Mesothelial cell of epicardium (in vitro differentiated cells): ENCODE measurements at places on chromosomes 4 and X. TPM values are rescaled to one million over a fixed set of nuclear protein-coding genes. Genes with fewer than 3 reads are reported as not detected.

DNA sequence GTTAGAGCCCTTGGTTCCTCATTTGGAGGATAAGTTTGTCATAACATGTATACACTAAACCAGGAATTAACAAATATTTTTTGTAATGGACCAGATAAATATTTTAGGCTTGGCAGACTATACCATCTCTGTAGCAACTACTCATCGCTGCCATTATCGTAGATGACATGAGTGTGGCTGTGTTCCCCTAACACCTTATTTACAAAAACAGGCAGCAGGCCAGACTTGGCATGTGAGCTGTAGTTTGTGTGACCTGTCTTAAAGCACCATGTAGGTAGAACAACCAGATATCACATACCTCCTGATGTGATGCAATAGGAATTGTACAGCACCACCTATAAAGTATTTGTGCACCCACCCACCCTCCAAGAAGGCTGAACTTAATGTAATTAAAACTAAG lies 82.0 kb downstream of the RASGEF1B start:
- DNase-seq = no peak

DNA sequence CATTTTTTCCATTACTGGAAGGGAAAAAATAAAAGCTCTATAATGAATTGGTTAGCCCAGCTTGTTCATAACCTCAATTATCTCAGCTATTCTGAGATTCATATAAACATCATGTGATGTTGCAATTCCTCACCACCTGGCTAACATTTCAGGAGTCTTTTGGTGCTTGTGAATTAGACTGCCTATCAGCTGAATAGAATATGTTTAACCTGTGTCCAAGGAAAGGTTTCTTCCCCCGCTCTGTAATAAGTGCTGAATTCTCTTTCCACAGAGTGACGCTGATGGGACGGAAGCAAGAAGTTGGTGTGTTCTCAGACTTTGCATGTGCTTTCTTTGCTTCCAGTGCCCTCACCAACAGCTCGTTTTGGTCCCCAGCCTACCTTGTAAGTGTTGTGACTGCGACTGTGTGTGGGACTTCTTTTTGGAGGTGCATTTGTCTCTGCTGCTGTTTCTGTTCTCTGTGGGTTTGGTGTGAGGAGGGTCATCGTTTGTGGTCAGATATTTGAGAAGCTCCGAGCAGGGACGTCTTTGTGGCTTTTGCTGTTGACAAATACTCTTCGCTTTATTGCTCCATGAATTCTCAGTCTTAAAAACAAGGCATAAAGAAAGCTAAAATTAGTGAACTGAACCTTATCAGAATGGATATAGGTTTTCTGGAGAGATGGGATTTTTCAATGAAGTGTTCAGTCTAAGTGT lies 61.7 kb downstream of the PPARGC1A start:
- no peak for DNase-seq

GRCh38 chr4:139669890-139670289 lies 4.3 kb downstream of the MGST2 start:
- DNase-seq = no peak

DNA sequence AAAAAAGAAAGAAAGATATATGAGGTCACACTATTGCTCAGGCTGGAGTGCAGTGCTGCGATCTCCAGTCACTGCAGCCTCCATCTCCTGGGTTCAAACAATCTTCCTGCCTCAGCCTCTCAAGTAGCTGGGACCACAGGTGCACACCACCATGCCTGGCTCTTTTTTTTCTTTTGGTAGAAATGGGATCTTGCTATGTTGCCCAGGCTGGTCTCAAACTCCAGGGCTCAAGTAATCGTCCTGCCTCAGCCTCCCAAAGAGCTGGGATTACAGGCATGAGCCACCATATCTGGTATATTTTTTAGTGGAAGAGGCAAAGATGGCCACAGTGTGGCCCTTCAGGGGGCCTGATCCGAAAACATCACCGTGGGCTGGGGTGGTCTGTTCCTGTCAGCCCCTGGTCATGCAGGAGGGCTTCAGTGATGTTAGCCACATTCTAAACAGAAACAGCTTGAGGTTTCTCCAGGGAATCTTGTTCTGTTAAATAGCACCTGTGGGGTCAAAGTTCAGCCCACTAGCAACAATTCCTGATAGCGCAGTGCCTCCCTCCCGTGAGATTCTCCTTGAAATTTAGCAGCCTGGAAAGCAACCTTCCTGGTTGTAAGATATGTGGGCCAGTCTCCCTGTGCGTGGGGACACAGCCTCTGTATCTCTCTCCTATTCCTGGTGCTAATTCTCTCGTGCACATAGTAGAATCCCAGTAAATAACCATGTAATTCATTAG lies 7.3 kb upstream of the DHRSX start:
- no peak for DNase-seq

GRCh38 chr4:1049591-1049905 lies 38.1 kb downstream of the FGFRL1 start:
- DNase-seq = no peak

GRCh38 chr4:150256841-150257730 lies 178.8 kb downstream of the DCLK2 start:
- DNase-seq = no peak

DNA sequence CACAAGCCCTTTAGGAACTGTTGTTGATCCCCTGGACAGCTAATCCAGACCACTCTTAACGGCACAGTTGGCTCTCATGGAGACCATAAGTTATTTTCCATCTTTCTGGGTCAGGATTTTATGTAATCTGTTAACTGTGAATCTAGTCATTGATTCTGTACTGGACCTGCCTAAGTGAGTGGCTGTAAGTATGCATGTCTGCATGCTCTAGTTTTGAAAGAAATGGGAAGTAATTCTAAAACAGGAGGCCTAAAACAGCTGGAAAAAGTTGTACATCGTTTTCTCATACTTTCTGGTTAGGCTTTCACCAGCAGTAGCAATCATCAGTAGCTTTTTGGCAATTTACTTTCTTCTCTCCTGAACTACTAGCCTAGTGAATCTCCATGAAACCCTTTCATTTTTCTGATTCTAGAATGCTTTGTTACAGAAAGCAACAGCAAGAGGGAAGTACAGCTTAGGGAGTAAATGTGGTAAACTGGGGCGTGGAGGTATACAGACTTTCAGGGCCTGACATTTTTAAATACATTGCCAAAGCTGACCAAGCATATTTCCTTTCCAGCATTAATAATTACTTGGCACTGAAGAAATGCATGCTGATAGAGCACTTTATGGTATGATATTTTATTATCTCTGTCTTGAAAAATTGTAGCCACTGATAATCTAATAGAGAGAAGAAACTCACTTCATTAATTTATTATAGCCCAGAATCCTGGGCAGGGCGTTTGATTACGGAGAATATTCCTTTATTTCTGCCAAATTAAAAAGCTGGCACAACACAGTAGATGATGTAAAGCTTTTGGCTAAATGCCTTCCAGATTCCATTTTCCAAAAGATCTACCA lies 202.7 kb downstream of the BANK1 start:
- DNase-seq = no peak

TLR1 gene
- 0.77 to 1.2 TPM (median 0.82 TPM) in 3 replicates for total RNA-seq

DNA sequence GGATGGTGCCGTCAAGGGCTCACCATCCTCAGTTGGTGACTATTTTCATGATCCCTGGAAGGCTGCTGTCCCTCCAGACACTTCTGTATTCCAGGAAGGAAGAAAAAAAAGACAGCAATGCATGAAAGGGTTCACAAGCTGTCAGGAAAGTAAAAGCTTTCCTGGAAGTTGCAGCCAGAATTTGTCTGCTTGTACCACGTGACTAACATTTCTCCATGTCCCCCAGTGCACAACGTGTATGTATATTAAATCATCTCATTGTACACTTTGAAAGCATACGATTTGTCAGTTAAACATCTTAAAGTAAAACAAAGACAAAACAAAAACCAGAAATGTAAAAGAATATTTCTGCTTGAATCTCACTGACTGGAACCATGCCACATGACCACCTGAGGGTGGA lies 127.4 kb upstream of the CLNK start:
- DNase-seq = no peak

- DNase-seq = no peak
These were observed 315.5 kb upstream of the ADGRL3 start for GRCh38 chr4:60884587-60884986.

DNA sequence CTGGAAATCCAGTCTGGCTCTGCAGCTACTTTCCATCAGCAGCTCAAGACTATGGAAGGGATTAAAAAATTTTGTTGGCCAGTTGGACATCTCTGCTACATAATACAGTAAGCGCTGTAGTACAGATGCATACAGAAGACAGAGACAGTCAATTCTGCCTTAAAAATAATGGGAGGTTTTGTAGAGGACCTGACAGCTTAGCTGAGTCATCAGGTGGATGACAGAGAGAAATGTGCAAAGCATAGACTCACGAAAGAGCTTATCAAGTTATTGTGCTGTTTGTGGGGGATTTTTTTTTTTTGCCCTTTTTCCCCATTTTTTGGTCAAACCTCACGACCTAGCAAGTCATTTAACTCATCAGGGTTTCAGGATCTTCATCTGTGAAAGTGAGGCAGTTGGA lies 149.0 kb upstream of the SCML1 start:
- DNase-seq = no peak

DNA sequence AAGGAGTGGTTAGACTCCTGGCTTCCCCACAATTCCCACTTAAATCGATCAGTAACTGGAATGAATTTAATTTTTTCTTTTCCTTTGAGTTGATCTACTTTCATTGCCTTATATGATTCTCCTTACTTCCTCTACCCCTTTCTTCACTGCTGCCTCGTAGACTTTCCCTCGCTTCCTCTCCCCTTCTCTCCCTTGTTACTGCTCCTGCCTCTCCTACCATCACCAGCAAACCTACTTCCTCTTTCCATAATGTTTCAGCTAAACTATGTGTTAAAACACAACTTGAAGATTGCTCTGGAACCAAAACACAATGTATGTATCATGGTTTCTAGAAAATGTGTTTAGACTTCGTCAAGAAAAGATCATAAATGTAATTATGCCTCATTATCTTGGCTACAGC lies 132.0 kb upstream of the TET2 start:
- DNase-seq = no peak

DNA sequence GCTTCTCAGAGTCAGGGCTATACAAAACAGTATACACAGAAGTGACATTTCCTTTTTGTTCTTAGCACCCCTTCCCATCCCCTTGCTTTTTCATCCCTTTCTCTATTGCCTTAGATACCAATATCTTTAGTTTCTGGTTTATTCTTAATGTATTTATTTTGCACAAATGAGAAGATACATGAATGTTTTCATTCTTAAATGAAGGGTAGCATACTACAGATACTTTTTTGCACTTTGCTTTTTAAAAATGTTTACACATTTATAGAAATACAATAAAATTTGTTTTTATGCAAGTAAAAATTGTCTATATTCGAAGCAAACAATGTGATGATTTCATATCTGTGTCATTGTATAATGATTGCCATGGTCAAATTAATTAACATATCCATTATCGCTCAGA lies 33.1 kb downstream of the TSPAN7 start:
- no peak for DNase-seq

CCNQ gene
- total RNA-seq = 17.2 to 19.1 TPM (median 17.3 TPM) in 3 replicates

DNA sequence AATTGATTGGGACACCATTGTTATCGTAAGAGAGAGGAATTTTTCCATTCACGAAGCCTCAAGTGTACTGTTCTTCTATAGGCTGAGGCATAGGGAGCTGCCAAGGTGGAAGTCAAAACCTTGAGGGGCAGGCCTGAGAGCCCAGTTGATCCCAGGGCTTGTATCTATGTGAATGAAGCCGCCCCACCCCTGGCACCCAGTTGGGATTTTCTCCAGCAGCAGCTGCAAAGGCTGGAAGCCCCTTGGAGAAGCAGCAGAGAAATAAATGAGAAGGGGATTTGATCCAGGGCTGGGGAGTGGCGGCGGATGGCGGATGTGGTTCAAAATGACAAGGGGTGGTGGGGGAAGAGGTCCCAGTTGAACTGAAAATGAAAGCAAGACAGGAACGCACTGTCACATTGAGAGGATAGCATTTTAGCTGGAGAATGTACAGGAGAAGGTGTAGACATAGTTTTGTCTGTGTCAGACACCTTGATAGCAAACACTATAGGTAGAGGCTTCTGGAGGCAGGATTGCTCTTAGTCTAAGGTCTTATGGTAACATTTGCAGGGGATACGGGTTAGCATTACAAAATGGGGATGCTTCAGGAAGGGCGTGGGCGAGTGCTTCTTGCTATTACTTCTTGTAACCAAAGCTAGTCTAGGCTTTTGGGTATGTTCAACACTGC lies 32.6 kb downstream of the DOCK11 start:
- DNase-seq = no peak

GRCh38 chrX:66046612-66047235 lies 6.8 kb upstream of the VSIG4 start:
- no peak for DNase-seq

GRCh38 chrX:53356186-53356585 lies 66.3 kb downstream of the SMC1A start:
- DNase-seq = no peak

GRCh38 chr4:38519666-38520065 lies 144.3 kb upstream of the KLF3 start:
- no peak for DNase-seq

DNA sequence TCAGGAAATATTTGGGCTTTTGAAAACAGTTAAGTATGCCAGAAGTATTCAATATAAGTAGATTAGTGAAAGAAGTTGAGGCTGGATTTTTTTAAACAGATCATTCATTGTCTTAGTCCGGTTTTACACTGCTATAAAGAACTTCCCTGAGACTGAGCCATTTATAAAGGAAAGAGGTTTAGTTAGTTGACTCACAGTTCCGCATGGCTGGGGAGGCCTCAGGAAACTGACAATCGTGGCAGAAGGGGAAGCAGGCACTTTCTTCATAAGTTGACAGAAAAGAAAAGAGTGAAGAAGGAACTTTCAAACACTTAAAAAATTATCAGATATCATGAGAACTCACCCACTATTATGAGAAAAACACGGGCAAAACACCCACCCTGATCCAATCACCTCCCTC lies 31.1 kb upstream of the CYLC1 start:
- DNase-seq = no peak

- no peak for DNase-seq
These were observed 781.4 kb downstream of the KLHL13 start for GRCh38 chrX:117335209-117335608.

CXCL9 gene
- total RNA-seq = not detected in 3 replicates

SRPX2 gene
- total RNA-seq = 13.7 to 16.2 TPM (median 15.1 TPM) in 3 replicates

- no peak for DNase-seq
These were observed 107.3 kb downstream of the DTHD1 start for GRCh38 chr4:36388710-36389109.

DNA sequence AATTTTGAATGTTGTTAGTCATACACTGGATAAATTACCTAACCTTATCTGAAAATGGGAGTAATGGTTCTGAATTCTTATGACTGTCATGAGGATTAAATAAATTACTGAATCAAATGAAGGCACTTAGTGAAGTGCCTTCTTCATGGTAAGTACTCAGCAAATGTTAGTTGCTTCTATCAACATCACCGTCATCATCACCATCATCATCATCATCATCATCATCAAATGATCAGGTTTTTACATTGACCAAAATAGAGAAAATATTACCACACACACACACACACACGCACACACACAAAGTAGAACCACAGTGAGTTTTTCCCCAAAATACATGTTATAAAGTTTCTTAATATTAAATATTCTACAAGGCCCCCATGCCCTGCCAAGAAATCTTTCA lies 368.3 kb upstream of the FGF13 start:
- no peak for DNase-seq

RNF150 gene
- 38.5 to 40.7 TPM (median 40.1 TPM) in 3 replicates for total RNA-seq

DNA sequence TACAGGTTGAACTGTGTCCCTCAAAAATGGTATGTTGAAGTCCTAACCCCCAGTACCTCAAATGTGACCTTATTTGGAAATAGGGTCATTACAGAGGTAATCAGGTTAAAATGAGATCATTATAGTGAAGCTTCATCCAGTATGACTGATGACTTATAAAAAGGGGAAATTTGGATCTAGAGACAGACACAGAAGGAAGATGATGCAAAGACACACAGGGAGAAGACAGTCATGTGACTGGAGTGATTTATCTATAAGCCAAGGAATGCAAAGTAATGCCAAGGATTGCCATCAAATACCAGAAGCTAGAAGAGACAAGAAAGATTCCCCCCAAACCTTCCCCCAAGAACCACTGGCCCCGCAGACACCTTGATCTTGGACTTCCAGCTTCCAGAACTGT lies 155.2 kb downstream of the RBMX2 start:
- DNase-seq = no peak
